Transverse colon (tissue), 4 donors: ENCODE measurements at places on chromosomes 5 and 9. TPM values are rescaled to one million over a fixed set of nuclear protein-coding genes. Genes with fewer than 3 reads are reported as not detected.

DNA sequence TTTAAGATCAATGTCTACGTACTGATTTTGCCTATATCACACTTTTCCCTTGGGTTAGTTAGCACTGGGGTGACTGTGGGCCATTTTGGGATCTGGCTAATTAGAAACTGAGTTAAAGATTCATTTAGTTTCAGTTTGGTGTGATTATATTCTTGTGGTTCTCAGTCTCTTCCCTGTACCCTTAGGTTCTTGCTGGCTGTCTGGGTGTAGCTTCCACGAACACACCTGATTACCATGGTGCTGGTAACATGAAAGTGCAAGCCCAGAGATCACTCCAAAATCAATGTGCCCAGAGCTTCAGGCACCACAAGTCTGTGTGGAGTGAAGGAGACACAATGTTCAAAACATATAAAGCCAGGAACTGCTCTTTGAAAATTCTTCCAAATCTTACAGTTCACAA is 248.1 kb downstream of the PDE4D start:
- H3K36me3 ChIP-seq = no peaks in the 10 kb centered on the region
- DNase-seq = no peak
- no peaks in the 10 kb centered on the region for H3K27me3 ChIP-seq

- H3K4me3 ChIP-seq = no peak overlapping the region
- H3K27ac ChIP-seq = no peak overlapping the region
- no peak for DNase-seq
Measured at GRCh38 chr5:133811168-133811567, 157.3 kb downstream of the C5orf15 start.

GRCh38 chr9:37550781-37551180 is 25.4 kb downstream of the FBXO10 start:
- no peaks in the 10 kb centered on the region for H3K4me1 ChIP-seq
- DNase-seq = no peak
- H3K27ac ChIP-seq = no peak overlapping the region
- H3K4me3 ChIP-seq = no peak overlapping the region

The PTPN3 gene
- 21.1 TPM for total RNA-seq

The SH2D3C gene
- total RNA-seq = 2.6 TPM

The FGFR4 gene
- 15.3 TPM for total RNA-seq
